ENCODE measurements at places on chromosomes 7 and 10. TPM values are rescaled to one million over a fixed set of nuclear protein-coding genes. Genes with fewer than 3 reads are reported as not detected.

The OPALIN gene
- total RNA-seq: not detected

The SLIT1 gene
- total RNA-seq: under 0.01 TPM

DNA sequence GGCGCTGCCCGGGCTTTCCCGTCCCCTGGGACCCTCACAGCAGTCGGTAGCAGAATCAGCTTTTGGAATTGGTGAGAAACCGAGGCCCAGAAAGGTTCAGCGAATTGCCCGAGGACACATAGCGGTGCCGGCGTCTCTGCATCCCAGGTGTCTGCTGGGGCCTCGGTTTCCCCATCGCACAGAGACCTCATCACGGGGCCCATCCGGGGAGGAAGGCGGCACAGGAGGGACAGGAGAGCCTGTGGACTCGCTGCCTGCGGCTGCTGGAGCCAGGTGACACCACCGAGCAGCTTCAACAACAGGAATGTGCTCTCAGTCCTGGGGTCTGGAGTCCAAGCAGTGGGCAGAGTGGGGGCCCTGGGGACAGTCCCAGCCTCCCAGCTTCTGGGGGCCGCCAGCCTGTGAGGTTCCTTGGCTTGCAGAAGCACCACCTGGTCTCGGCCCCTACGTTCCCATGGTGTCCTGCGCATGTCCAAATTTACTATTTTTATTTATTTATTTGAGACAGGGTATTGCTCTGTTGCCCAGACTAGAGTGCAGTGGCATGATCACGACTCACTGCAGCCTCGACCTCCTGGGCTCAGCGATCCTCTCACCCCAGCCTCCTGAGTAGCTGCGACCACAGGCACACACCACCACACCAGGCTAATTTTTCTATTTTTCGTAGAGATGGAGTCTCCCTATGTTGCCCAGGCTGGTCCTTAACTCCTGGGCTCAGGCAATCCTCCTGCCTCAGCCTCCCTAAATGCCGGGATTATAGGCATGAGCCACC, 539 bp upstream of the COX19 start:
- no peak for DNase-seq

DNA sequence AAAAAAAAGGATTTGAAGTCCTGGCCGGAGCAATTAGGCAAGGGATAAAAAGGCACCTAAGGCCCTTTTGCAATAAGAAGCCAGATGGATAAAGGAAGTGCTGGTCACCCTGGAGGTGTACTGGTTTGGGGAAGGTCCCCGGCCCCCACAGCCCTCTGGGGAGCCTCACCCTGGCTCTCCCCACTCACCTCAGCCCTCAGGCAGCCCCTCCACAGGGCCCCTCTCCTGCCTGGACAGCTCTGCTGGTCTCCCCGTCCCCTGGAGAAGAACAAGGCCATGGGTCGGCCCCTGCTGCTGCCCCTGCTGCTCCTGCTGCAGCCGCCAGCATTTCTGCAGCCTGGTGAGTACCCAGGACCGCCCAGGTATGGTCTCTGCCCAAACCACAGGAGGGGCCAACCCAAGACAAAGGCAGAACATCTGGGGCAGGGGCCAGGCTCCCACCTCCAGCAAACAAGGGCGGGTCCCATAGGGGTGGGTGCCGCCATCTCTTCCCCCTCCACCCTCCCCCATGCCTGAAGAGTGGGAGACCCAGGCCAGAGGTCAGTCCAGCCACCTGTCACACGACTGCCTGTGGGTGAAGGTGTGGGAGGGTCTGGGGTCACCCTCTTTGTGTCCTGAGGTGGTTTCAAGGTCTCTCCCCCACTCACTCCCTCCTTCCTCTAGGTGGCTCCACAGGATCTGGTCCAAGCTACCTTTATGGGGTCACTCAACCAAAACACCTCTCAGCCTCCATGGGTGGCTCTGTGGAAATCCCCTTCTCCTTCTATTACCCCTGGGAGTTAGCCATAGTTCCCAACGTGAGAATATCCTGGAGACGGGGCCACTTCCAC, at the start of gene PILRB:
PILRB (plus strand) TSS at position 91 of the 830 bp plus-strand sequence; CDS start at position 277, 186 bp downstream.
- no peak for DNase-seq

GRCh38 chr10:18290651-18291313, 150.6 kb downstream of the CACNB2 start:
- DNase-seq: no peak

The MEOX2 gene
- 19.7 TPM for total RNA-seq

The TUBAL3 gene
- total RNA-seq: 1.6 TPM

- DNase-seq: no peak
Observed at GRCh38 chr7:24866004-24866615, 108.8 kb upstream of the GSDME start.

The KEL gene
- 4.3 TPM for total RNA-seq

GRCh38 chr7:31000161-31000693, 36.5 kb downstream of the GHRHR start:
- no peak for DNase-seq

The LYZL1 gene
- not detected for total RNA-seq

- no peak for DNase-seq
Observed at GRCh38 chr7:35894721-35895120, 93.9 kb downstream of the SEPTIN7 start.

DNA sequence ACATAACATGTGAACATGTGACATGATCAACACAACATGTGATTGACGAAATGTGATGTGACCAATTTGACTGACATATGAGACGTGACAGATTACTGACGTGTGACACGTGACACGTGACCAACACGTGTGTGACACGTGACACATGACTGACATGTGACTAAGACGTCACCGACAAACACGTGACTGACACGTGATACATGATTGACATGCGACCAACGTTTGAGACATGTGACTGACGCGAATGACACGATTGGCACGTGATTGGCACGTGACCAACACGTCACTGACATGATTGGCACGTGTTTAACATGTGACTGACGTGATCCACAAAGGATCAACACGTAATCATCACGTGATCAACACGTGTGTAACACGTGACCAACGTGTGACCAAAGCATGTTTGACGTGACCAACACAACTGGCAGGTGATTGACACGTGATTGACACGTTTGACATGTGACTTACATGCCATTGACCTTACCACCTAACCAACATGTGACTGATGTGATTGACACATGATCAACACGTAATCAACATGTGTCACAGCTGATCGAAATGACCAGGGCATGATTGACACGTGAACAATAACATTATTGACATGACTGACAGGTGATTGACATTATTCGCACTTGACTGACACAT, 23.7 kb downstream of the CRPPA start:
- DNase-seq: no peak

- no peak for DNase-seq
Observed at GRCh38 chr10:36451391-36451970, 673.9 kb upstream of the ANKRD30A start.

The CYP2C8 gene
- 1.3 TPM for total RNA-seq

GRCh38 chr7:55570939-55571338, 1.4 kb downstream of the VOPP1 start:
- DNase-seq: no peak

- DNase-seq: no peak
Observed at GRCh38 chr10:89078724-89079672, 88.4 kb downstream of the FAS start.

DNA sequence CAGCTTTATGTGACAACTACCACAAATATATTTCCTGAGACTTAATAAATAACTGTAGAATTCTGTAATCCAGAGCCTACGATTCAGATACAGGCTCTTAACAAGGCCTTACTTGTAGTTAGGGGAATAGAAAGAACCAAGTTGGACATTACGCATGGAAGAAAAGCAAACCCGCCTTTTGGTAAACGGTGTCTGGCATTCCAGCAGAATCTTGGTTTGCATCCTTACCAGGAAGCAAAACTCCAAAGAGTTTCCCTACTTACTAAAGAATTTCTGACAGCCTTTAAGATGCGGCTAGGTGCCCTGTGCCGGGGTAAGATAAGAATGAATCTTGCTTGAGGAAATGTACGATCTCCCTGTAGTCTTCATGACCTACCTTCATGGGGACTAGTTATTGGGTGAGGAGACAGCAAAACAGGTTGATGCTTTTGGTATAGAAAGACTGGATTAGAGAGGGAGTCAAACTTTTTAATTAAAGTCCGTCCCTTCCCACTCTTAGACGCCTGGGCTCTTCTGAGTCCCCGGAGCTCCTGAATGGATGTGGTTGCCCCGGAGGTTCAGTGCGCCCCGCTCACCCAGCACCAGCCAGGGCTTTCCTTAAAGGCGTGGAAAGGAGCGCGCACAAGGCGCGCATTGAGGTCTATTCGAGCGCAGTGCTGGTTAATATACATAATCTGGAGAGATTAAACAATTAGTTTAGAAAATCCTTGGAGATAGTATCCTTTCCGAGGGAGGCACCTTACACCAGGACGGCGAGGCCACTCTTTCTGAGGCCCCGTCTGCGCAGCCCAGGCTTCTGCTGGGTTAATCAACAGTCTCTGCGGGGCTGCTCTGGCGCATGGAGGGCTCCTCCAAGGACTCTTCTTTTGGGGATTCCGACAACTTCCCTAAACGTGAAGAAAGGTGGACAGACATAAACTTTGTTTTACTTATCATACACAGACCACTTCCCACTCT, 11.5 kb downstream of the PTF1A start:
- DNase-seq: no peak

GRCh38 chr10:47255033-47255813, 44.8 kb upstream of the GDF10 start:
- peak; percentile 3 for DNase-seq

DNA sequence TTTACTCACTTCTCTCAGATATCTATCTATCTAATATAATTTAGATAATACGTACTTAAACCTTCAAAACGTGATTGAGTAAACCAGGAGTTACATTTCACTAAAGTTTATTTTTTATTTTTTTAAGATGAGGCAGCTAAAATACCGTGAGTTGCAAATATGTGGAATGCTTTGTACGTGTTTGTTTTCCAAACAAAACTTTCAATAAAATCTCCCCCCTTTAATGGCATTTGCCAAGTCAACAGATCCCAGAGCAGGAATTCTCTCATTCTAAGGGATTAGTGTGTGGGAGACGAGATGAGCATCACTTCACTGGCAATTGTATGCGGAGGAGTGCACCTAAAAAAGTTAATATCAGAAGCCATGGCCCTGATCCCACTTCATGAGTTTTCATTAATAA, 53.7 kb upstream of the MAGI2 start:
- no peak for DNase-seq

DNA sequence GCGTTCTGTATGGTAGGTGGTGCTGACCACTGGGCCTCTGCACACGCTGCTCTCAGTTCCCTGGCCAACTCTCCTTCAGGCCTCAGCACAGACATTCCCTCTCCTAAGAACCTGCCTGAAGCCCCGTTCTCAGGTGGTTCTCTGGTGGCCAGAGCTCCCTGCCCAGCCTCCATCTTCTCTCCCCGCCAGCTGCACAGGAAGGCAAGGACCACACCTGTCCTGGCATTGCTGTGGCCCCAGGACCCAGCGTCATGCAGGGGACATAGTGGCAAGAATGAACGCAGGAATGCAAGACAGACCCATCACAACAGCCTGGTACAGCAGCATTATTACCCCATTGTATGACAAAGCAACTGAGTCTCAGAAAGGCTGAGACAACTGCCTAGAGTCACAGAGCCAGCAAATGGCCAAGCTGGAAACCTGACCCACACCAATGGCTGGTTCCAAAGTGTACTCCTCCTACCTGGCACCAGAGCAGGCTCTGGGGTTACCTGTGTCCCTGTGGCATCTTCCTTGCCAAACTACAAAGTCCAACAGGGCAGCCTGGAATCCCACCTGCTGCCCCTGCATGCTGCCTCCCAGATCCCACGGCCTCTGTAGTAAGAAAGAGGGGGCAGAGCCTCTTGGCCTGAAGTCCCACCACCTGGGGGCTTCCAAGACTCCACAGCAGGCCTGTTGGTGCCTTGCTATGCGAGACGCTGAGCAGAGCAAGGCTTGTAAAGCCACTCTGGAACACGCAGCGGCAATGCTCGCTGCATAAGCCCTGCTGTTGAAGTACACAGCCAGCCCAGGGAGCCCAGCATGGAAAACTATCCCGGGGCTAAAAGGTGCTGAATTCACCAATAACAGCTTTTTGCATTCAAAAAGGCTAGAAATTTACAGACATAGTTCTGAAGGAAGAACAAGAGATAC, 73.3 kb downstream of the CHST15 start:
- no peak for DNase-seq

DNA sequence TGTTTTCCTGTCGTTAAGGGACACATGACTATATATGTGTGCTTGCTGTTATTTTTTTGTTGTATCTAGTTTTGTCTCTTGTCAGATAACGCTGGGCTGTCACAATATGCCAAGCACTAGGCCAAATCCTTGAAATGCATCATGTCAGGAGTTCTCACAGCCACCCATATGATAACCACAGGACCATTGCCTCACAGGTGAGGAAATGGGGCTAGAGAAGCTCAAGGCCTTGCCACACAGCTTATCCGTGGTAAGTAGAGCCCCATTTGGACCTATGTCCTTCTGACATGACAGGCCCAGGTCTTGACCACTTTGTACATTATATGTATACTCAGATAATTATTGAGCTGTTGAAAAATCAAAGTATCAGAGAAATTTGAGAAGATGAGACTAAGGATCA, 42.0 kb upstream of the TARP start:
- DNase-seq: no peak

The OR2AE1 gene
- 0.88 TPM for total RNA-seq

DNA sequence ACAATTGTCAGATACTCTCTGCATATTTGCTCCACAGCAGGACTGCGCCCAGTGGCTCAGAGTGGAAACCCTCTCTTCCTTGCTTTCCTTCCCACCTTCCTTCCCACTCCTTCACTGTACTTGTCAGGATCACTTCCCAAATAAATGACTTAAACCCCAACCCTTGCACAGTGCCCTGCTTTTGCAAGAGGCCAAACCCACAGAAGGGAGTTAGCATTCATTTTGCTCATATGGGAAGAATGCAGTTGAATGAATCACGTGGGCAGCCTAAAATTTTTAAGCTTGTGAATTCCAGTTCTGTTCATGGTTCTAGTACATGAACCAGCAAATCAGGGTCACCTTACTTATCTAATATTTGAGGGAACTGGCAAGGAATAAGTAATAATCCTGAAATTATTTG, 47.7 kb upstream of the SFMBT2 start:
- DNase-seq: no peak

DNA sequence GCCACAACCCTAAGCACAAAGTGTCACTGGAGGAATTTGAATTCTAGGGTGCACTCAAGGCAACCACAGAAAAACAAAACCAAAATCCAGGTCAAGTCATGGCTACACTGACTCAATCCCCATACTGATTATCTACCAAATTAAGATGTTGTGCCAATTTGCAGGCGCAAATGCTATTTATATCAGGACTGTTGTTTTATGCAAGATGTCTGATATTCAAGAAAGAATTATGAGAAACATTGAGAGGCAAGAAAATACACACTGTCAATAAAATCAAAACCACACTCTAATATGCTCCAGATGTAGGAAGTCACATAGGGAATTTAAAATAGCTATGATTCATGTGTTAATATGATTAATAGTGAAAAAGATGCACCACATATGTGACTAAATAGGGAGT, 141.3 kb upstream of the MINDY3 start:
- no peak for DNase-seq

The CALD1 gene
- 252 TPM for total RNA-seq

The MYPN gene
- 0.33 TPM for total RNA-seq

GRCh38 chr7:23450518-23450917, 19.8 kb downstream of the IGF2BP3 start:
- no peak for DNase-seq

The COPS6 gene
- 49.6 TPM for total RNA-seq

The RBM20 gene
- 1.6 TPM for total RNA-seq

- no peak for DNase-seq
Observed at GRCh38 chr10:68602434-68602833, 42.3 kb downstream of the TET1 start.

- DNase-seq: no peak
Observed at GRCh38 chr10:99993701-99994689, 15.8 kb downstream of the DNMBP start.

The ATRNL1 gene
- 2.9 TPM for total RNA-seq

The LIPM gene
- total RNA-seq: not detected

The CTAGE4 gene
- 8.8 TPM for total RNA-seq
